ENCODE measurements at places on chromosomes 1 and 21.

DNA sequence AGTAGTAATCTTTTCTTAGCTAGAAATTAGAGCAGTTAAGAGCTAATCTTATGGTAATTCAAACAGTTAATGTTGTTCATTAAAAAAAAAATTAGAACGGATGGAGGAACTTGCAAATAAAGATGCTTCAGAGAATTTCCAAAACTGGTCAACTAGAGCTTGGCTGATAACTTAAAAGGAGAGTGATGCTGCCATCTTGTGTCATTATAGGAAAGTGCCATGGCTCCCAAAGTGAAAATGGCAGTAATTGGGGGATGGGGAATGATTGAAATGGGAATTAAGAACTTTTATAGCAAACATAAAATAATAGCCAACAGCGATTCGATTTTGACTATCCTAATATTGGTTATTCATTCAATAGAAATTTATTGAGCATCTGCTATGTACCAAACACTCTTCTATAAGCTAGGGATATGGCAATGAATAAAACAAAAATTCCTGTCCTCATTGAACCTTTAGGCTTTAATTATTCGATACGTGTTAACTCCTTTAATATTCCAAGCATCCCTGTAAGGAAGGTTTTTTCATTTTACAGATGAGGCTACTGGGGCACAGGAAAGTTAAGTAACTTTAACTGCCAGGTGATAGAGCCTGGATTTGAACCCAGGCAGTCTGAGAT is 5.7 kb upstream of the PLPP3 start:
- peak; percentile 83 for DNase-seq

DNA sequence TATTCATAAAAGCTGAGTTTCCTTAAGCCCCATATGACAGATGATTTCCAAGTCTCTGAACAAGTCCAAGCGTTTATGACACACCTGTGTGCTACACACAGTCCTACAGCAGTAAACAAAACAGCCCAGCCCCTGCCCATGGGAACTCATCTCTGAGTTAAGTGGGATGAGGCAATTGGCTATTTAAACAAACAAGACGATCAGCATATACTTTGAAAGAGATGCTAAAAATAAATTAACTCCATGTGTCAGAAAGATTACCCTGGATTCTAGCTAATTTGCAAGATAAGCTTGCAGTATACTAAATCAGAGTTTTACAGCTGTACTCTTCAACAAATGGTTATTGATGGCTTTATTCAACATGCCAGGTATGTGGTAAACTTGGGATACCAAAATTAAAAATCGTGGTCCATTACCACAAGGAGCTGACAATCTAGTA is 7.0 kb downstream of the PSMG1 start:
- no peak for DNase-seq

DNA sequence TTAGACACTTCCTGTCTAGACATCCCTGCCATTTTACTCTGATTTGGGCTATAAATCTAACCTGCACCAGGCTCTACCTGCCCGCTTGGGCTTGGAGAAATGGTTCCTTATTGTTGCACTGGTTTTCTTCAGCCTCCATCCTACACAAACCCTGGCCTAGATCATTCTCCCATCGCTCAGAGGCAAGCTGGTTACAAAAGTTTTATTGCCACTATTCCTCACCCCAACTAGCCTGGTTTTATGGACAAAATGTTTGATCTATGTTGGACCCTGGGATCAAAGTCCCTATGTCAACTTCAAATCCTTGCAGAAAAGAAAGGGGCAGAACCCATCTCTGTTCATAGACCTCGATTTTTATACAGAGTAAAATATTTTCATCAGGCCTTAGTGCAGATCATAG is 31.5 kb upstream of the MTF2 start:
- DNase-seq: no peak

DNA sequence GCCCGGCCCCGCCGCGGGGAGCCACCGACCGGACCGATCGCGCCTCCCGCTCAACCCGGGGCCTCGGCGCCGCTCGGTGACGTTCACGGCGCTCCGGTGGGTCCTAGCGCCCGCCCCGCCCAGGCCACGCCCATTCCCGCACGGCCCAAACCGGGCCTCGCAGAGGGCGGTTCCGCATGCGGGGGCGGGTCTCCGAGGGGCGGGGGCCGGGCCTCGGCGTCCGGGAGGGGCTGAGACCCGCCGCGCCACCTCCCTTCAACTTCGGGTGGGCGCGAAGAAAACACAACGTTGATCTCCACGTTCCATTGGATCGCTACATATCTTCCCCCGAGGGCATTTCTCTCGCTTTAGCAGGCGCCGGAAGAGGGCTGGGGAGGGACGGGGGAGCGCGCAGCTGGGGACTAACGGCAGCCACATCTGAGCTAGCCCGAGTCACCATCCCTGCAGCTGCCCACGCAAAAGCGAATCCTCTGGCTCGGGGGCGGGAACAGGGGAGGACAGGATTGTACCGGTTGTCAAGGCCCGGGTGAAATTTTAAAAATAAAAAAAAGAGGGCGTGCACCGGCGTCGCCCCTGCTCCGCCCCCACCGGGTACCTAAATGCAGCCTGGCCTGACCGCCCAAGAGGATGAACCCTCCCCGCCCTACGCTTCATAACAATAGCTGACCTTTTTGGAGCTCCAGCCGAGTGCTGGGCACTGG is at the start of gene MAD2L2:
TSS of gene MAD2L2 (minus strand) at position 78 of the 701 bp plus-strand sequence. CDS start 547 bp downstream, outside the sequence.
- peak; percentile 74 for DNase-seq

GRCh38 chr1:167165948-167166689 is 54.6 kb upstream of the POU2F1 start:
- DNase-seq: no peak

DNA sequence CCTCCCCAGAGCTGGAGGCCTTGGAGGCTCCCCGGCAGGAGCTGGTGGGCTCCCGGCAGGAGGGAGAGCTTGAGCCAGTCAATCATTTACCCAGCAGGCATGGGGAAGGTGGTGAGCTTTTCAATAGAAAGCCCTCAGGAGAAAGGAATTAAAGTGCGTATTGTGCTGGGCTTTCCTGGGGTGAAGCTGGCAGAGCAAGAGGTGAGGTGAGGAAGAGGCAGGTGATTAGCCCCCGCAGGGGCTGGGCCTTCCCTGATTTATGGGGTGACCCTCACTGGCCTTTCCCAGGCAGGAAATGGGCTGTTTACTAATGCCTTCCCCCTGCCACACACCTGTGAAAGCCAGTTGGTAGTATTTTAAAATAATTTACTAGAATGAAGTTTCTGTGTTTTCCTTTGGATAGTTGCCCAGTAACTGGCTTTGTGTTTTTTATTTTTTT is 25.8 kb downstream of the CLDN14 start:
- no peak for DNase-seq

DNA sequence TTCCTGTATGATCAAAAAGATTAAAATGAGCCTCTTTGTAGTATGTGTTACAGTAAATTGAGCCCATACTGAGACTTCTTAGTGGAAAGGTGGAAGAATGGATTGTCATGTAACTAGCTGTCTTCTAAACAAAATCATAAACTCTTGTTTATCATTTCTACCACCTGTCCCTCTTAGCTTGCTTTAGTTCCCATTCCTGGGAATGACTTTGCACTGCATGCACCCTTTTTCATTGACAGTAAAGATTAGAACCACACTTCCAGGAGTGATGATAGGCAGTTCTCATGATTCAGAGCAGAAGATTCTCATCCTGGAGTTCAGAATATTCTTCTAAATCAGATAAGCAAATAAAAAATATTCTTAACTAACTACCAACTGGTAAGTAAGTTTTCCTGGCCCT is 28.0 kb downstream of the DENND2D start:
- no peak for DNase-seq

- no peak for DNase-seq
Measured at GRCh38 chr1:147756341-147756740, 4.1 kb downstream of the GJA5 start.

GRCh38 chr21:31235671-31236450 is 108.2 kb downstream of the TIAM1 start:
- DNase-seq: peak; percentile 51

- no peak for DNase-seq
Measured at GRCh38 chr1:207691841-207692240, 46.9 kb downstream of the CR1L start.

DNA sequence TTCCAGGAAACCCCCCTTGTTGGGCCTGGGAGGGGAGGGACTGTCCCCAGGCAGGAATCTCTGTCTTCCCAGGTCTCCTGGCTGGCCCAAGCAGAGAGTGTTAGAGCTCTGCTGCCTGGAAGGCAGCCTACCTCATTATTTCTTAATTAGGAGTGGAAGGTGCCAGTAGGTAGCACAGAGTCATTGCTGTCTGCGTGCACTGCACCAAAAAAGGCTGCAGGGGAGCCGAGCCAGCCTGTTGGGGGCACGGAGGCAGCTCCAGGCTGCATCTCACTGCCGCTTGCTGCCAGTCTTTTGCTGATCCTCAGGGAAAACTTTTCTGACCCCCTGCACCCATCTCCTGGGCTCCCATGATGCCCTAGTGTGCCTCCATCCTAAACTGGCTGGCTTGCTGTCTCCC is 58.1 kb downstream of the LRRN2 start:
- no peak for DNase-seq

GRCh38 chr1:230517326-230517725 is 91.2 kb upstream of the PGBD5 start:
- no peak for DNase-seq

DNA sequence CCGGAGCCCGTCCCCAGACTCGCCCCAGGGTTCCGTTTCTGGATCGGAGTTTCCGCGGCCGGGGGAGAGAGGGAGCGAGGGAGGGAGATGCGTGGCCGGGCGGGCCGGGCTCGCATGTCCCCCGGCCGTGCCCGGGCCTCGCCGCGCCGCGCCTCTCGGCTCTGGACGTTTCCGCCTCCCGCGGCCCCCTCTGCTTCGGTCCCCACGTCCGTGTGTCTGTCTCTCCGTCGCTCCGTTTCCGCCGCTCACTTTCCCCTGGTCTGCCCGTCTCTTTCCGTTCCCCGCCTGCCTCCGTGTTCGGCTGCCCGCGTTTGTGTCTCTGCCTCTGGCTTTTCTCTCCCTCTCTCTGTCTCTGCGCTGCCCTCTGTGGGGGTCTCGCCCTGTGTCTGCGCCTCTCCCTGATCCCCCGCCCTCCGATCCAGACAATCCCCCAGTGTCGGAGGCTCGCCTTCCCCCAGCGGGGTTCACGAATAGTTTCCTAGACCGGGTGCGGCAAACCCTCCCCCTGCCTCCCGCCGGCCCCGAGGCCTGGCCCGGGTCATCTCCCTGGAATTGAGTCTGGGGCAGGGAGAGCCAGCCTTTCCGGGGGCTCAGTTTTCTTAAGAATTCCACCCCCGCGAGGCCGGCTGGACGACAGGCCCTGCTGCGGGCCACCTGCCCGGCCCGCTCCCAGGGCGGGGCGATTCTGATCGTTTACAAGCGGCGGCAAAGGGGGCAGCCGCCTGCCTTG is 735 bp downstream of the NBL1 start:
- DNase-seq: no peak

GRCh38 chr1:184056921-184057555 is 5.5 kb downstream of the TSEN15 start:
- DNase-seq: peak; percentile 78

DNA sequence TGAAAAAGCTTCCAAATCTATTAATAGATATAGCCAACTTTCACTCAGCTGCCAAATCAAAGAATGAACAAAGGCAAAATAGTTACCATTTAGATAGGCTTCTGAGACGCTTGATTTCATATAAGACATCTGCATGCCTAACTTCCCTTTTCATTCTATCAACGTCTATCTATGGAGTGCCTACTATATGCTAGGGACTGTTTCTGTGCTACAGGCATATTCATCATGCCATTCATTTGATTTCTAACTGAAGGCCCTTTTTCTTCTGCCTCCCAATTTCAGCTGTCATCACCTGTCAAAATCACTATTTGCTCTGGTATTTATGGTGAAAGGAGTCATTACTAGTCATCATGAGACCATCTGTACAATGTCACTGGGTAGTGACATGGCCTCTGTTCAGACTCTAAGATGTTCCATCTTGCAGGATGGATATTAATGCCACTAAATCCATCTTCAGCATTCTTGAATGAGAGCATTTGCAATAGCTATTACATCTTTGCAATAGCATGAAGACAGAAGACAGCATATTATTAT is 4.3 kb upstream of the KRTAP13-1 start:
- DNase-seq: no peak

DNA sequence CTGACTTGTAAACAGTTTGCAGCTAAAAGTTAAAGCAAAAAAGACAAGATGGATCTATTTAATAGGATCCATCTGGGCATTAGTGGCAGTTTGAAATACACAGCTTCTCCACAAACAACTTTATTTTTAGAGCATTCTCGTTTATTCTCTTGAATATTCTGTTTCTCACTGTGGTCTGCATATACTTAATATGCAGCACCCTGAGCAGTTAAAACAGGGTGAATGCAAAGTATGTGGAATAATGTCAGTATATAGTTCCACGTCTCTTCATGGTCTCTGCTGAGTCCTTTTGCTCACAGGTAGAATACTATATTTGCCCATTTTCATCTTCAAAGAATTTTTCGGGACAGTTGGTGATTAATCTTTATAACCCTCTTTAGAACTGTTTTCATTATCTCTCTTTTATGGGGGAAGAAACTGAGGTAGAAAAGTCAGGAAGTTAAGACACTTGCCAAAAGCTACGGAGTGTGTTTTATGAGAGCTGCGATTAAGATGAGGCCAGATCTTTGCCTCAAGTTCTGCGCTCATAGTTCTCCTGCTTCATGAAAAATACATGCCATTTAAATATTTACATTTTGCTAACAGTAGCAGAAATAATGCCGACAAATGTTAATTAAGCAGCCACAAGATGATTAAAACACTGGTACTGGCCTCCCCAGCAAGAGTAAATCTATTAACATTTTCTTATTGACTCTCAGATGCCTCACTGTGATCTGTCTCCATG is 115.6 kb downstream of the PTBP2 start:
- DNase-seq: no peak

DNA sequence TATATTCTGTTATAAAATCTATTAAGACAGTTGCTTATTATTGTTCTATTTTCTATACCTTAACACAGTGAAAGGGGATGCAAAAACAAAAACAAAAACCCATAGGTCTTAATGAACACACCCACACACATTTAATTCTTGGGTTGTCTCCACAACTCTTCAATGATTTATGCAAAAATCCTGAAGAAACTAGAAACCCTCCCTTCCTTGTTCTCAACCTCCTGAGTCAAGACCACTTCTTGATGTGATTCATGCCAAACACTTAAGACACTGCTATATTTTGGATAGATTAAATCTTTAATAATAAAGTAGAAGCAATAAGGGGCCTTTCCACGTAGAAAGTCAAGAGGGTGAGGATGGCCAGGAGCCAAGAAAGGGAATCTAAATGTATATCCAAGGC is 23.4 kb downstream of the SCAF4 start:
- no peak for DNase-seq

DNA sequence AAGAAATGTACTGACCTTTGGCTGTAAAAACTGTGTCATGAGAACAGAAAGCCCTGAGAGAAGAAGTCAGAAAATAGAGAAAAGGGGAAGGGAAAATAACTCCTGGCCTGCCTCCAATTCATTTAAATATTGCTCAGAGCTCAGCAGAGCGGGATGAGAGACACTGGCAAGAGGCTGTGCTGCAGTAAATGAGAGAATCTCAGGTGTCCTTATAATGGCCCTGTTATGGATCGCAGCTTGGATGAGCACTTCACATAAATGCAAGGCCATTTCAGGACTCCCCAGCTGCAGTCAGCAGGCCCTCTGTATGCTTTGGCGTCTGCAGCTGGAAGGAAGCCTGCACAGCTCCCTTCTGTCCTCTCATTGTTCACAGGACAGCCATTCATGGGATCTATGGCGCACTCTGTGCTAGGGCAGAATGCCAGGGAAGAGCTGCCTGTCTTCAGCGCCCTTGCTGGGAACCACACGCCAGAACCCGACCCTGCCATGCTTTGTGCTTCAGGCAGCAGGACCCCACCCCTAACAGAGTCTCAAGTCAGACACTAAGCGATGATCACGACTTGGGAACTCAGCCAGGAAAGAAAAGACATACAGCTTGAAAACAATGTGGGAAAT is 20.7 kb upstream of the ABCB10 start:
- peak; percentile 68 for DNase-seq
